ENCODE measurements at places on chromosomes 1 and 21.

- peak; percentile 43 for DNase-seq
Observed at GRCh38 chr1:39105061-39105840, 79.1 kb downstream of the NDUFS5 start.

DNA sequence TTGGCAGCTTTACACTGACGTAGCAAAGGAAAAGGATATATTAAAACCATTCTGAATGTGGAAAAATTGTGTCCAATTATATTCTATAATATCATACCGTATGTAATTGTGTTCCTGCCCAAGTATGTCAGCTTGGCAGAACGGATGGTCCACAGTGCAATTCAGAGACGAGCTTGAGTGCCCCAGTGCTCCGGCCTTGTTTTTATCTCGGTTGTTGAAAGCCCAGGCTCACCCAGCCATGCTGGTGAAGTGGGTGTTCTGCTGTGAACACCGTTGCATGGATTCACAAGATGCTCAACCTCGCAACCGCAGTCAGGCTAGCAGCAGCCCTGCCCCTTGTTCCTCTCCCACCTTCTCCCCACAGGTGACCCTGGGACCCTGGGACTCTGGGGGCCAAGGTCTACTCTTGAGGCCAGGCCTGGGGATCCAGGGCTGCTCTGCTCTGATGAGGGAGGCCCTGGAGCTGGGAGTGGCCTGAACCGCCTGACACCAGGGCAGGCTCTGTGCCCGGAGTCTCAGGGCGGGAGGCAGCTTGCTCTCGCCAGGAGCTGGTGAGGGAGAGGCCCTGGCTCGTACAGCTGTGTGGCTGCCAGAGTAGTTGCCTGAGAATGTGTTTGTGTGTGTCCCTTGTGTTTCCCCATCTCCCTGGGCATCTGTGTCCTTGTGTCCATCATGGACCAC, 11.2 kb downstream of the PTPRF start:
- DNase-seq, result no peak

- DNase-seq, result no peak
Observed at GRCh38 chr1:18400347-18401102, 80.2 kb upstream of the KLHDC7A start.

GRCh38 chr1:160354388-160354985, 11.3 kb downstream of the NCSTN start:
- no peak for DNase-seq

DNA sequence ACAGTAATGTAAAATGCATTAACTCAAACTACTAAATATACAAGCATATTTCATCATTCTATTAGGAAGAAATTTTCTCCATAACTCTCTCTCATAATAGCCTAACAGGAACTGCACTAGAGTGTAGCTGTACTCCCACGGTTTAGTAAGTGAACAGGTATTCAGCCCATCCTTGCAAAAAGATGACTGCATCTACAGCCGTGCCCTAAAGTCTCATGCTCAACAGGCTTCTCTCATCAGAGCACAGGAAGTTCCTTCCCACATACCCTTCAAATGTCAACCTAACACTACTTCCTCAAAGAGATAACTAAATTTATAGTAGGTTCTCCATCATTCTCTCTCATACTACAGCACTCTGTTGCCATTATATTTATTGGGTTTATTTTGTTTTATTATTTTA, 251.6 kb downstream of the AKT3 start:
- DNase-seq, result peak; percentile 89

DNA sequence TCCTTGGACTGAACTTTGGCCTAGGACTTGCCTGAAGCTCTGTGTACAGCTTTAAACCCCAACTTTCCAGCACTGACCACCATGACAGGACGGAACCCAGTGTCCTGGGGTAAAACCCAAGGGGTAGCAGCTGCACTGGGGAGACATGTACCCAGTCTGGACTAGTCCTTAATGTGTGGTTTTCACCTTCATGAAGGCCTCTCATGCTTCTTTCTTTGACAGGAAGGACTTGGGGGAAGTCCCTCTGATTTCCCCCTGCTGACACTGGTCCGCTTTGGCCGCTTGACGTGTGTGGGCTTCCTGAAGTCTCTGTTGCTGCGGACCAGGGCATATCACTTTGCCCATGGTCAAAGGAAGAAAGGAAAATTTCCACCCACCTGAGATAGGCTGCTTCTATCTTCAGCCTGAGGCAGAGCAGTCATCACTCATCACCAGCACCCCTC, 66.3 kb upstream of the PRDX6 start:
- no peak for DNase-seq

DNA sequence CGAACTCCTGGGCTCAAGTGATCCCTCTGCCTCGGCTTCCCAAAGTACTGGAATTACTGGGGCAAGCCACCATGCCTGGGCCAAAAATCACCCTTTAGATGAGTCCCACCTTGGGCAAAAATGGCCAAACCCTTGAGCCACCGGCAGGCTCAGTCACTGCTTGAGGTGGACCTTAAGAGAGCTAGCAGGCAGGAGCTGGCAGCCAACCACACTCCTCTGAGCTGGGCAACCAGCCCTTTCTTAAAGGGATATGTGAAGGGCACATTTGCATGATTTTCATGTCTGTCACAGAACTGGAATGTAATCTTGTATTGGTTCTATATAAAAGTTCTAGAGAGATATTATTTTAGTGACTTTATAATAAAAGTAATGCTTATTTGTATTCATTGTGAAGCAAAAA, 316.5 kb downstream of the PBX1 start:
- DNase-seq, result no peak

GRCh38 chr21:36170823-36171222, 14.2 kb downstream of the DOP1B start:
- DNase-seq, result no peak

DNA sequence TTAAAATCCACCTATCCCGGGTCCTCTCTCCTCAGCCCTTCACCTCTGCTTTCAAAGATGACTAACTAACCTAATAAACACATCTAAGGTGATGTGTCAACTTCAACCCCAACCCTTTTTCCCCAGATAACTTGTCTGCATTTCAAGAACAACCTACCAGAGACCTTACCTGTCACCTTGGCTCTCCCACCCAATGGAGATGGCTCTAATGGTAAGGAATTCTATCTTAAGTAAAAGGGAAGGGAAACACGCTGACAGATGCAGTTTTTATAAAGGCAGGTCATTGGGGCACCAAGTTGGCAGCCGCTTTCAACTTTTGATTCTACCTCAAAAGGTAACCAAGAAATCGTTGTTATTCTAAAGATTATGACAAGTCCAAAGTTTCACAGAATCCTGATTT, 37.6 kb downstream of the MRPL39 start:
- no peak for DNase-seq

- DNase-seq, result no peak
Observed at GRCh38 chr1:9271283-9271682, 21.4 kb upstream of the SPSB1 start.

All from HFFc6 (cell line).